Upper lobe of right lung (tissue), 1 donor: ENCODE measurements at places on chromosomes 1 and 21. TPM values are rescaled to one million over a fixed set of nuclear protein-coding genes. Genes with fewer than 3 reads are reported as not detected.

DNA sequence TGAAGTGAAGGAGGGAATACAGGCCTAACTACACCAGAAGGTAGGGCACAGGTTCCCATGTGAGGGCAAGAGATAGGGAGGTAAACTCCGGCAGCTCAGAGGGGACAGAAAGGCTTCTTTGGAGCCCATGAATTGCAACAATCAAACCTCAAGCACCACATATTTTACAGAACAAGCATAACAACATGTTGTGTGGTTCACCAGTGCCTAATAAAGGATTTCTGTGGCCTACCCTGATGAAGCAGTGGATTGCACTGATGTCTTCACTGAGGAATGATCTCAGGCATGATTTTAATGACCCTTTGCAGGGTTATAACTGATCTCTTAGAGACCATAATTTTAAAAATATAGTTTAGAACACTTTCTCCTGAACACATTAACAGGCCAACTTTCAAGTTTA is 77.4 kb downstream of the RUNX1 start:
- H3K36me3 ChIP-seq, result no peaks in the 10 kb centered on the region
- H3K27me3 ChIP-seq, result no peaks in the 10 kb centered on the region
- peaks cover 16% of the 10 kb centered on the region for H3K4me1 ChIP-seq
- no peak overlapping the region for H3K4me3 ChIP-seq
- H3K27ac ChIP-seq, result no peak overlapping the region

The GJA5 gene
- total RNA-seq, result 62.2 TPM

DNA sequence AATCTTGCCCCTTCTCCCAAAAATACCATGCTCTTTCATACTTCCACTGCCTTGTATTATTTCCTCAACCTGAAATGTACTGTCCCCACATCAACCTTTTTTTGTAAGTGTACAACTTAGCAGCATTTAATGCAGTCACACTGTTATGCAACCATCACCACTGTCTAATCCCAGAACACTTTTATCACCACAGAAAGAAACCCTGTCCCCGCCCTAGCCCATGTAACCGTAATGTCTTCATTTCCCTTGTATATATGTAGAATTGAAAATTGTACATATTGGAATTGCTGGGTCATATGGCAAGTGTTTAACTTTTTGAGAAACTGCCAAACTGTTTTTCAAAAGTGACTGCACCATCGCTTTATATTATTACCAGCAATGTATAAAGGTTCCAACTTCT is 37.4 kb downstream of the PTP4A2 start:
- H3K36me3 ChIP-seq, result peaks cover 1% of the 10 kb centered on the region
- H3K27ac ChIP-seq, result no peak overlapping the region
- peaks cover 3% of the 10 kb centered on the region for H3K4me1 ChIP-seq
- DNase-seq, result no peak
- no peak overlapping the region for H3K4me3 ChIP-seq
- no peaks in the 10 kb centered on the region for H3K27me3 ChIP-seq

GRCh38 chr1:232145768-232146167 is 484.2 kb downstream of the SIPA1L2 start:
- no peak for DNase-seq
- no peaks in the 10 kb centered on the region for H3K36me3 ChIP-seq
- no peak overlapping the region for H3K4me3 ChIP-seq
- H3K4me1 ChIP-seq, result no peaks in the 10 kb centered on the region

GRCh38 chr1:164794356-164794755 is 235.4 kb downstream of the PBX1 start:
- H3K36me3 ChIP-seq, result peaks cover 10% of the 10 kb centered on the region
- no peaks in the 10 kb centered on the region for H3K4me1 ChIP-seq
- no peak overlapping the region for H3K27ac ChIP-seq
- H3K4me3 ChIP-seq, result no peak overlapping the region
- DNase-seq, result no peak
